ENCODE measurements at places on chromosomes 13 and 19. TPM values are rescaled to one million over a fixed set of nuclear protein-coding genes. Genes with fewer than 3 reads are reported as not detected.

Gene TPT1
- 1,060 TPM for total RNA-seq

Gene ZNF700
- 0.03 TPM for total RNA-seq

Gene ATP4B
- not detected for total RNA-seq

Gene SRRM5
- total RNA-seq: 0.26 TPM

Gene PLK5
- 0.14 TPM for total RNA-seq

Gene USHBP1
- total RNA-seq: 13.6 TPM

Gene C2CD4C
- 13.9 TPM for total RNA-seq

Gene CGB1
- total RNA-seq: not detected

Gene C19orf81
- 8.0 TPM for total RNA-seq

Gene GRIK5
- total RNA-seq: 16.4 TPM

Gene SHC2
- total RNA-seq: 5.3 TPM

Gene ZNF506
- 0.07 TPM for total RNA-seq

Gene IGFL3
- not detected for total RNA-seq

Gene OR7A5
- not detected for total RNA-seq

Gene ZNF99
- total RNA-seq: not detected

Gene KCNN1
- 7.4 TPM for total RNA-seq

Gene MEIS3
- 134 TPM for total RNA-seq

Gene PSPN
- total RNA-seq: 1.7 TPM
